A549 treated with RU486 at 1 μM for 4 hours (cell line): ENCODE measurements at places on chromosomes 2 and 18. TPM values are rescaled to one million over a fixed set of nuclear protein-coding genes. Genes with fewer than 3 reads are reported as not detected.

The AGXT gene
- not detected in 5 replicates for total RNA-seq

The SULT1C3 gene
- total RNA-seq: not detected in 5 replicates

The BCL2 gene
- 0.53 to 0.73 TPM (median 0.70 TPM) in 5 replicates for total RNA-seq

The LTBP1 gene
- 15.7 to 28.3 TPM (median 26.4 TPM) in 5 replicates for total RNA-seq
